ENCODE measurements at places on chromosomes 6 and 20.

DNA sequence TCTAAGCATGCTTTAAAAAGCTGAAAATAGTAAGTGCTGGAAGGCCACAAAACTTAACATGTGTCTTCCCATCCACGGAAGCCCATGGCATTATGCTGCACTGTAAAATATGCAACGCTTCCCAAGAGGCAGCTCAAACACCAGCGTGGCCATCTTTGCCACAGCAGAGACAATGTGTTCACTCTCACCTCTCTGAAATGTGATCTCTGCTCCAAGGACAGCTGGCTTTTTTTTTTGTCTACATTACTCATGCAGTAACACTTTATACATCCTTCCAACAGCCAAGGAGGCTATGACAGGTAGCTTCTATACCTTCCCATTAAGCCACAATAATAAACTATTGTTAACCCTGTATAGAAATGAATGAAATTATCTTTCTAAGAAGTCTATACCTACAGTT, 49.2 kb downstream of the BLOC1S5 start:
- DNase-seq = no peak

DNA sequence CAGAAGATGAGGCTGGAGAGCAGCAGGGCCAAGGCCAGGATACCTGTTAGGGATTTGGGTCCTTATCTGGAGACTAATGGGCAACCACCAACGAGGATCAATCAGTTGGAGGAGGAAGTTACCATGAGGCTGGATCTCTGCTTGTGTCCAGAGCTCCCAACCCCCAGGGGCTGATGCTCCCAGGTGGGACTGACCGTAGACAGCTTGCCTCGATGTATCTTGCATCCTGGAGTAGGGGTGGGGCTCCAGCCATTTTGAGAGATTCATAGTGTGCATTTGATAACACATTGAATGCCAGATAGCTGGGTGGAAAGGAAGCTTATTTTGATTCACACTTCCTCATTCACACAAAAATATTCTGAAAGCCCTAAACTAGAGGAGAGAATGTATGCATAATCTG, 4.6 kb upstream of the RFPL4B start:
- no peak for DNase-seq

DNA sequence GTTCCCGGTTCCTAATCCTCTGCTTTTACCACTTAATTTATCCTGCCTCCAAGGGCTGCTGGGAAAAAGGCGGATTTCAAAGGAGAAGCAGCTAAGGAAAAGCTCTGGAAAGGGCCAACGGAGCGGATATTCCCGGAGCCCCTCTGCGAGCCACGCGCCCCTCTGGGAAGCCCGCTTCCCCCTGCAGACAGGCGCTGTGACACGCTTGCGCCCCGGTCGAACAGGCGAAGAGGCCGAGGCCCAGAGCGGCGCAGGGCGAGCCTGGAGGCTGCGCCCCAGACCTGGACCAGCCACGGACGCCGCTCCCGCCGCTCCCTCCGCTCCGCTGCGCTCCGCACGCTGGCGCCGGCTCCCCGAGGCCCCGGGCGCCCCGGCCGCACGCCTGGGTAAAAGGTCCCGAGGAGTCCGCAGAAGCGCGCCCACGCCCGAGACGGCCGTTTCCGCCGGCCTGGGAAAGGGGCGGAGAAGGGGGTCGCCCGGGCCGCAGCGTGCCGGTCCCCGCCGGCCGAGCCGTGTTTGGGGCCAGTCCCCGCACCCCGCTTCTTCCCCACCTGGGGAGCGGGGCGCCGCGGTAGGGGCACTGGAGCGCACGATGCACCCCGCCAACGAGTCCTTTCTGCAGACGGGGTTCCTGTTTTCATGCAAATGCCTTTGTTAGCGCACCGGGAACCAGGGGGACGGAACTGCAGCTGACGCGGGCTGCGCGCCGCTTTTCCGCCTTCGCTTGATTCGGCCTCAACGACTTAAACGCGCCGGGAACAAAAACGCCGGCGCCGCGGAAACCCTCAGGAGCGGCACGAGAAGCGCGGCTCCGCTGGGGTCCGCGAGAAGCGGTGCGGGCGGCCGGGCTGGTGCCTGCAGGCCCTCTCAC, 91.9 kb upstream of the SIRPA start:
- DNase-seq = no peak

GRCh38 chr6:73791336-73791735, 95.3 kb downstream of the CD109 start:
- no peak for DNase-seq

DNA sequence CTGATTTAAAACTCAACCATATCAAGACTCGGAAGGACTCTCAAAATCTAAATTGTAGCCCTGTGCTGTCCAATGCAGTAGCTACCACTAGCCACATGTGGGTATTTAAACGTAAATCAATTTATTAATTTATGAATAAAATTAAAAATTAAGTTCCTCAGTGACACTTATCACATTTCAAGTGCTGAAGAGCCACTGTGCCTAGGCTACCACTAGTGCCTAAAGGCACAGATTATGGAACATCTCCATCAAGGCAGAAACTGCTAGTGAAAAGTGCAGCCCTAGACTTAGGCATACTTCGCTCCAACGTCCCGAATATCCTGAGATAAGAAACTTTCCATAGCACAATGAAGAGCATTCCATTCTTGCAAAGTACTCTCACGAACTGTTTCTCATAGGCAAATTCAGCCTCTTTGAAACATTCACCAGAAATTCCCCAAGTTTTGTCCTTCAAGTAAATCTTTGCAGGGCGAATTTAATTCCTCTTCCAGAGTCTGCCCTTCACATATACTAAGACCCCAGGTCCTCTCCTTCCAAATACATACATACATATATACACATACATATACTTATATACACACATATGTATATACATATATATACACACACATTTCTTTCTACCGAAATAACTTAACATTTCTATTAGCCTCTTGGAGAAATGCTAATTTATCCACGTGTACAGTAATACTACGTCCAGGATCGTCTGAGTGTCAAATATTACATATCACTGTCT, 1.3 kb downstream of the SUPT3H start:
- DNase-seq = no peak

DNA sequence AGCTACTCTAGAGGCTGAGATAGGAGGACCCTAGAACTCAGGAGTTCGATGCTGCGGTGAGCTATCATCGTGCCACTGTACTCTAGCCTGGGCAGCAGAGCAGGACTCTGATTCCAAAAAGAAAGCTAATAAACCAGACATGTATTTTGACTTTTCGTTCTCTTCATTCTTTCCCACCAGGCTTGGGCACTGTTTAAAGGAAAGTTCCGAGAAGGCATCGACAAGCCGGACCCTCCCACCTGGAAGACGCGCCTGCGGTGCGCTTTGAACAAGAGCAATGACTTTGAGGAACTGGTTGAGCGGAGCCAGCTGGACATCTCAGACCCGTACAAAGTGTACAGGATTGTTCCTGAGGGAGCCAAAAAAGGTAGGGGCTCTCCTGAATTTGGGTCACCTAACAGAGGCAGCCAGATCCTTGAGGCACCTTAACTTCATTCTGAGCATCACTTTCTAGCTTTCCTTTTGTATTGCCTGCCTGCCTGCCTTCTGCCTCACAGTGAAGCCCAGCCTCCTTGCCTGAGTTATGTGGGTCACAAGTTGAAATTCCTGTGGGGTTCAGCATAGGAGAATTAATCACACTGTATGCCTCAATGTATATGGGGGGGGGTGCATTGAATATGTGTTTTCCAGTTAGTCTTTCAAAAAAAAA, 3.2 kb downstream of the IRF4 start:
- DNase-seq = no peak

GRCh38 chr20:47490795-47491194, 10.9 kb upstream of the NCOA3 start:
- no peak for DNase-seq

DNA sequence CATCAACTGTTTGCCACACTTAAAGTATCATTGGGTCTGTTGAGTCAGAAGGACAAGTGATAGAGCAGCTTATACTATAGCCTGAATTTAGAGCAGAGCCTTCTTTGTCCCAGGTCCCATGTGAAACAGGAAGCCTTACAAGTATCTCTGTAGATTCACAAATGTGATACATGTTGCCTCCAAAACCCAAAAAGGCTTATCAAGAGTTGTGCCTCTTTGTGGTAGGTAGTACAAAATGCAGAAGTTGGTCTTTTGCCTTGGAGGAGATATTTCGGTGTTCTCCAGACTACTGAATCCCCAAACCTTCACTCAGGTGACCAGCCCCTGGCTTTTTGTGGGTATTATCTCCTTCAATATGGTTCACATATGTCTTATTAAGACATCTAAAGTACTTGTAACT, 172.8 kb upstream of the PROKR2 start:
- no peak for DNase-seq

GRCh38 chr20:32474009-32474716, 111.0 kb downstream of the NOL4L start:
- no peak for DNase-seq

DNA sequence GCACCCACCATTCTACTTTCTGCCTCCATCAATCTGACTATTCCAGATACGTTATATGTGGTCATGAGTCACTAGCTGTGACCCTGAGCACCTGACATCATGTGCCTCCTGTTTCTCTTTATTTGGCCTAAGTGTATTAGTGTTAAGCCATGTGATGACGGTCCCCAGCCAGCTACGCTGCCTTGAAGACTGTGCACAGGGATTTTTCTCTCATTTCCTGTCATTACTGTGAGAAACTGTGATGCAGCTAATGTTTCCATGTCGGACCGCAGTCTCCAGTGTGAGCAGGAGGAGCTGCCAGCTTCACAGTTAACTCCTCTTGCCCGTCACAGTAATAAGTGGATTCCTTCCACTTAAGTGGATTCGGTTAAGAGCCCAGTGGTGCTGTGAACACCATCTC, 9.9 kb upstream of the SPATS1 start:
- no peak for DNase-seq

- no peak for DNase-seq
Measured at GRCh38 chr6:71588490-71588889, 297.9 kb upstream of the RIMS1 start.

DNA sequence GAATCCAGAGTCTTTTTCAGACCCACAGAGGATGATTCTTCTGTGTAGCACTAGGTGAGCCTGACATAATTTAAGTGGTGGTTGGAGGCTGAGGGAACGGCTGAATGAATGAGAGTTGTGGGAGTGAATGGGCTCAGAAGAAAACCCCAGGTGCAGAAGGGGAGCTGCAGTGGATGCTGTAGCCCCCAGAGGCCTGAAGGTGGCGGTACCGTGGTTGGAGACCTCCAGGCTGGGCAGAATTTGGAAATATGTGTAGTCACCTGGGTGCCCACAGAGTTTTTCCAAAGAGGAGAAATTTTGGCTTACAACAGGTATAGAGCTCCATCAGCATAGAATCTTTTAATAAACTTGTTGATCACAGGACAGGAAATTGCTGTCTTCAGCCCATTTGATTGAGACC, 6.5 kb upstream of the RAET1G start:
- no peak for DNase-seq

GRCh38 chr6:14077193-14077867, 40.2 kb upstream of the CD83 start:
- no peak for DNase-seq

DNA sequence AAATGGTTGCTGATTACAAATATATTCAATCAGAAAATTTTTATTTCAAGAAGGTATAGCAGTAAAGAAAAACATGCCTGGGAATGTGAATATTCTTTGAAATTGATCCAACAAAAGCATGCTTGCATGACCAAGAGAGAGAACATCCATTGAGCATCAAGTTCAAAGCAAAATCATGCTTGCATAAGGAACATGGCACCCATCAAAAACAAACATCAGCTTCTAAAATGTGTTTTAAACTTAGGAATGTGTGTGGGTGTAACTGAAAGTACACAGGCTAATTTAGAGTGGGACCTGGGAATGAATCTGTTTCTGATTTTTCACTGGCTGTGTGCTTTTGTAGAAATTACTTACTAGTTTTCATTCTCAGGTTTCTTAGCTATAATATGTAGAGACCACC, 5.6 kb downstream of the SLC17A5 start:
- DNase-seq = no peak

- no peak for DNase-seq
Measured at GRCh38 chr6:123898665-123899064, 95.0 kb downstream of the NKAIN2 start.

DNA sequence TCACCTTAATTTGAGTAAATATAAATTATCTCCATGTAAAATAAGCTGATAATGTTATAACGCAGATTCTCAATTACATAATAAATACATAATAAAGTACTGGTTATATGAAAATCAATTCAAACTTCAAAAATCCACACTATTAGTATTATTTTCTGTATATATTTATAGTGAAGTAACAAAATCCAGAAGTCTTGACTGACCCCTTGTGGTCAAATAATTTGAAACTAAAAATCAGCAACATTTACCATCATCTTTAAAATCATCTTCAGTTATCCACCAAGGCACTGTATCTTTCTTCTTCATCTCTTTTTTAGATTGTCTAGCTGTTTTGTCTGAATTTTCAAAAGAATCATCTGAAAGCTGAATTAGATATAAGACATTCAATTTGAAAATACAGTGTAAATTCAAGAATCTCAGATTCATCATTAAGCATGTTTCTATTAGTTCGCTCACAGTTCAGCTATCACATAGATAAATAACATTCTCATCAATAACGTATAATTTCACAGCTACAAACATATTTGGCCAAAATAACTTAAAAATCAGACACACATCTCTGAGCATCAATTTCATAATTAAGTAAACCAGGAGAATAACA, 6.5 kb downstream of the CEP162 start:
- no peak for DNase-seq

GRCh38 chr6:2782825-2783187, 17.6 kb downstream of the WRNIP1 start:
- DNase-seq = no peak

DNA sequence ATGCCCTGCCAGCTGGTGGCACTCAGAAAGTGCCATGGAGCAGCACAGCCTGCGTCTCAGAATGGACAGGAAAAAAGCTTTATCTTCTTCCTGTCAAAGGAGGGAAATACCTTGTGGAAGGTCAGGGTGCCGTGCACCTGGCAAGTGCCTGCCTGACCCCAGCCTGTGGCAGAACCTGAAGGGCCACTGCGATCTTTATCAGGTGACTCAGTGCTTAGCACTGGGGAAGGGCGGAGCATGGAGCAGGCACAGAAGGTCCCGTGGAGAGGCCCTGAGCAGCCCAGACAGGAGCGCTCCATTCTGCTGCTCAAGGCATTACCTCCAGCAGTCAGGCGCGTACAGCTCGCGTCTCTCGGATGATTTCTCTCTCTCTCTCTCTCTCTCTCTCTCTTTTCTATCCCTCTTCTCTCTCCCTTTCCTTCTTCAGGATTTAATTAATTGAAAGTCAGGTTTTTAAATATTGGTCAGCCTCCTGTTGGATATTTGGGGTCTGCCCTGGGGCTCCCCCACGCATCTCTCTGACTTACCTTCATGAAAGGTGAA, 31.7 kb downstream of the FOXC1 start:
- DNase-seq = no peak

DNA sequence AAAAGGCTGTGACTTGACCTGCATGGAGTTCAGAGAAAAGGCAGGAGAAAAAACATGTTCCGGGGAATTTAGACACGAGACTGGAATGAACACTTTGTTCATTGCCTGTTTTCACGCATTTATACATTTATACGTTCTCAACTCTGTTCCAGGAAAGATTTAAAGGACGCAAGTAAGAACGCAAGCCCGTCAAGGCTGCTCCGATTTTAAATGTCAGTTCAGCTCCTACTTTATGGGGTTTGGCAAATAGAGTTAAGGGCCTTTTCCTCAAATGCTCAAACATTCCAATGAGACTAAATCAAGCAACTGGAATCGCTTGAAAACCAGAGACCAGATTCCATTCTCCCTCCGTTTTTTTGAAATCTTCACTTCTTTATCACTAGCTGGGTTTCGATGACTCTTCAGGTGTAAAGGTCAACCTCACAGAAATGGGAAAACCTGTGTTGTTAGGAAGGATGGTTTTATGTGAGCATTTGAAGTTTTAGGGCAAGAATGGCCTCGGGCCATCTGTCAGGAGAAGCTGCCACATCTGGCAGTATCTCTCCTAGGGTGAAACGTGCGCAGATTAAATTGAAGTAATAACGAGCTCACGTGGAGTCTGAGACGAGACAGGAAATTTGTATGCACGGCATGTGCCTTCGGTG, 24.9 kb downstream of the TTLL2 start:
- no peak for DNase-seq
